ENCODE measurements at places on chromosomes 4 and X. TPM values are rescaled to one million over a fixed set of nuclear protein-coding genes. Genes with fewer than 3 reads are reported as not detected.

- DNase-seq: no peak
- H3K27me3 ChIP-seq: no peaks in the 10 kb centered on the region
- no peak overlapping the region for H3K4me3 ChIP-seq
Measured at GRCh38 chrX:77640702-77641101, 145.3 kb downstream of the ATRX start.

DNA sequence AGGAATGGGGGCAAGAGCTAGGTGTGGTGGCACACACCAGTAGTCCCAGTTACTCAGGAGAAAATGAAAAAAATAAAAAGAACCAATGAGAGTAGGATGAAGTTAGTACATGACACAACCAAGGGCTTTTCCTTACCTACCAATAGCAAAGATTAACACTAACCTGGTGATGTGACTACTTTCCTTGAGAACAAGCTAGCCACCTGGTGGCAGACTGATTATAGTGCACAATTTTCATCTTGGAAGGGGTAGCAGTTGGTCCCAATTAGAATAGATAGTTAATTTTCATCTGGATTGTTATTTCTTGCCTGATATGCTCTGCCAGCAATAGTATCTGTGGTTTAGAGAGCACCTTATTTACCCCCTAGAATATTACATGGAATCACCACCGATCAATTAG lies 1216.8 kb upstream of the PABPC4L start:
- H3K27me3 ChIP-seq: no peaks in the 10 kb centered on the region
- H3K4me1 ChIP-seq: no peaks in the 10 kb centered on the region
- H3K27ac ChIP-seq: no peak overlapping the region
- H3K36me3 ChIP-seq: no peaks in the 10 kb centered on the region
- no peak overlapping the region for H3K4me3 ChIP-seq

Gene CT83
- 30.5 TPM for total RNA-seq

Gene SMIM10L2A
- total RNA-seq: 1.2 TPM

Gene ARAP2
- total RNA-seq: 30.0 TPM

- H3K27me3 ChIP-seq: no peaks in the 10 kb centered on the region
- no peaks in the 10 kb centered on the region for H3K4me1 ChIP-seq
- no peaks in the 10 kb centered on the region for H3K36me3 ChIP-seq
- H3K27ac ChIP-seq: no peak overlapping the region
- H3K4me3 ChIP-seq: no peak overlapping the region
- no peak for DNase-seq
Measured at GRCh38 chr4:107252571-107252970, 216.5 kb upstream of the DKK2 start.

Gene PFKFB1
- total RNA-seq: 0.31 TPM

Gene SLIT2
- 3.8 TPM for total RNA-seq

Gene SOD3
- total RNA-seq: 33.7 TPM

- H3K4me3 ChIP-seq: no peak overlapping the region
- H3K27me3 ChIP-seq: no peaks in the 10 kb centered on the region
- no peaks in the 10 kb centered on the region for H3K4me1 ChIP-seq
- no peaks in the 10 kb centered on the region for H3K36me3 ChIP-seq
- H3K27ac ChIP-seq: no peak overlapping the region
- no peak for DNase-seq
Measured at GRCh38 chrX:30495468-30495867, 82.1 kb downstream of the TASL start.

DNA sequence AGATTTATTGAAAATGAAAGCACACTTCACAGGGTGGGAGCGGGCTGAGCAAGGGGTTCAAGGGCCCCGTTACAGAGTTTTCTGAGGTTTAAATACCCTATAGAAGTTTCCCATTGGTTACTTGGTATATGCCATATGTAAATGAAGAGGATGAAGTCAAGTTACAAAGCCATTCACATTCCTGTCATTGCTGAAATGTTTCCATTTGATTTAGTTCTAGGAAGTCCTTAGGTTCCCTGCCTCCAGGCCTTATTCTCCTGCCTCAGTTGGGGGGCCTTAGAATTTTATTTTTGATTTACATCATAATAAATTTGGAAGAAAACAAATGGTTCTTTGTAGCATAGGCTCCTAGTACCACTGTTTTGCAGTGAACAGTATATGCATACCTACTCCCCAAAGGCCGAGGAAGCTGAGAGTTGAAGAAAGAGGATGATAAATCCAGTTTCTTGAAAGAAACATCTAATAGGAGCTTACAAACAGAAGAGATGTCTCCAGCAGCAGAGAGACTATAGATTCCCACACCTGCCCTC lies 31.8 kb downstream of the SERTM2 start:
- no peak overlapping the region for H3K27ac ChIP-seq
- H3K27me3 ChIP-seq: no peaks in the 10 kb centered on the region
- no peak overlapping the region for H3K4me3 ChIP-seq
- no peaks in the 10 kb centered on the region for H3K36me3 ChIP-seq

DNA sequence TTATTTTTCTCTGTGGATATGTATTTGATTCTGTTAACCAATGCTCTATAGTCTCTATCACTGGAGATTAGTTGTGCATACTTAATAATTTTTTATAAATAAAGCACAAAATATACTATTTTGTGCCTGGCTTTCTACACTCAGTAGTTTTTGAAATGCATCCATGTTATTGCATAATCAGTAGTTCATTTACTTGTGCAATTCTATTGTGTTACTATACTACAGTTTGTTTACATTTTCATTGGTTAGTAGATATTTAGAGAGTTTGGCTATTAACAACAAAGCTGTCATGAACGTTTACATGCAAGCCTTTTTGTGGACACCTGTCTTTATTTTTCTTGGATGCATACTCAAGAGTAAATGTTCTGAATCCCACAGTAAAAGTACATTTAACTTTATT lies 265.0 kb upstream of the FAT4 start:
- no peak overlapping the region for H3K4me3 ChIP-seq
- H3K27ac ChIP-seq: no peak overlapping the region
- no peaks in the 10 kb centered on the region for H3K36me3 ChIP-seq
- H3K4me1 ChIP-seq: no peaks in the 10 kb centered on the region

DNA sequence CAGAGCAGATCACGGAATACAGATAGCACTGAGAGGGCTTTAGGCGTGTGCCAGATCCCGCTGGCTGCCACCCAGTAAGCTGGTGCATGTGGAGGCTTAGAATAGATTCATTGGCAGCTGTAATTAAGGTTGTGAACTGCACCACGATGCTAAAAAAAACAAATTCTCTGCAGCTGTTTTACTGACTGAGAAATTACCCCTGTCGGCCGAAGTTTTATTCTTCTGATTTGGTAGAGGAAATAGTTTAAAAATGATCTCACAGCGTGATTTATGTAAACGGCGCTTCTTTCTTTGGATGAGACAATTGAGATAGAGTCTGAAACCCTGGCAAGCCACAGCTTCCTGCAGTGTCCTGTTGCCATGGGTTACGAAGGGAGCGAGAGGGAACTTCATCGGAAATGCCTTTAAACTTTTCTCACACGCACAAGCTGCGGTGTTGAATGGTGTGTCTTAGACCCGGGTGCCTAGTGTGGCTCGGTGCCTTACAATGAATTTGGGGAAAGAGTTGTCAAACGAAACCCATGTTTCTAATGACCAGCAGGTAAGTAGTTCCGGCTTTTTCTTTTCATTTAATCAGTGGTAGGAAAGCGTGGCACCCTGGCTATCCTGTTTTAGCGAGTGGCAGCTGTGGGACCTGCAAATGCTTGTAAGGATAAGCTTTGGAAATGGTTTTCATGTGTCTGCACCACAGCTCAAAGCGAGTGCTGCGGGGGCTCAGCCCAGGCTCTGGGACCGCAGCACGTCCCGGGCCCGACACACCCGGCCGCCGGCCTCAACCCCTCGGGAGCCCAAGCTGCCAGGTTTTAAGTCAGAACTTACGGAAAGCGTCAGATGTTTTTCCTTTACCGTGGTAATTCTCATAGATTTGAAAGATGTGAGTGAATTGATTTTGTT lies 71.7 kb upstream of the HGFAC start:
- no peak overlapping the region for H3K4me3 ChIP-seq
- no peaks in the 10 kb centered on the region for H3K4me1 ChIP-seq
- H3K27me3 ChIP-seq: no peaks in the 10 kb centered on the region
- no peak overlapping the region for H3K27ac ChIP-seq
- H3K36me3 ChIP-seq: peaks cover 4% of the 10 kb centered on the region

Gene RENBP
- total RNA-seq: 1.6 TPM

Gene ANK2
- 4.1 TPM for total RNA-seq

Gene SSX1
- total RNA-seq: not detected

- no peaks in the 10 kb centered on the region for H3K36me3 ChIP-seq
- no peak for DNase-seq
- H3K4me1 ChIP-seq: peaks cover 23% of the 10 kb centered on the region
Measured at GRCh38 chr4:87941537-87942392, 33.7 kb upstream of the SPP1 start.

Gene UGT2B15
- 0.98 TPM for total RNA-seq

Gene SLC4A4
- total RNA-seq: 14.6 TPM

DNA sequence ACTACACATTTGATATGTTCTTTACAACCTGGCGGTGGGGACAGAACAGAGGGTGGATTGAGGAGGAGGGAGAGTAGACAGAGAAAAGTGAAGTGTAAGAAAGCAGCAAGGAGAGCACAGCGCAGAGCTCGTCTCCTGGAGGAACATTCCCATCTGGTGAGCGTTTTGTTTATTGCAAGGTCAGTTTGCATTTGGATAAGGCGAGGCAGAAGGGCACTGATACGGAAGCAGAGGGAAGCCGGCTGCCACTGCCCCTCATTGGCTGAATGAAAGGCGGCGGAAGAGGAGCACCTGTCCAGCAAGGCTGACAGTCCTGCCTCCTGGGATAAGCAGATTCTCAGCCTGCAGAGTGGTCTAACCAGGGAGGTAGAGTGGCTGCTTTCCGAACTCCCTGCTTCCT lies 83.2 kb downstream of the GPR143 start:
- H3K36me3 ChIP-seq: no peaks in the 10 kb centered on the region
- H3K4me3 ChIP-seq: no peak overlapping the region
- H3K27me3 ChIP-seq: no peaks in the 10 kb centered on the region
- DNase-seq: no peak
- no peak overlapping the region for H3K27ac ChIP-seq

DNA sequence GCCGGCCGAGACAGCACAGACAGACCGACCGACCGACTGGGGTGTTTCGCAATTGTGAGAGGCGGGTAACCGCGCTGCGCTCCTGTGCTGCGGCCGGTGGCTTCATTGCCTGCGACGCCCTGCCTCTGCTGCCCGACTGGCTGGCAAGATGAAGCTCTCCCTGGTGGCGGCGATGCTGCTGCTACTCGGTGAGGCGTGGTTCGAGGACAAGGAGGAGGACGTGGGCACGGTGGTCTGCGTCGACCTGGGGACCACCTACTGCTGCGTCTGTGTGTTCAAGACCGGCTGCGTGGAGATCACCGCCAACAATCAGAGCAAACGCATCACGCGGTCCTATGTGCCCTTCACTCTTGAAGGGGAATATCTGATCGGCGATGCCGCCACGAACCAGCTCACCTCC lies 565.7 kb upstream of the SMIM31 start:
- no peaks in the 10 kb centered on the region for H3K27me3 ChIP-seq
- H3K4me3 ChIP-seq: no peak overlapping the region
- DNase-seq: no peak

- peaks cover 86% of the 10 kb centered on the region for H3K27me3 ChIP-seq
- DNase-seq: peak; percentile 54
- peaks cover 8% of the 10 kb centered on the region for H3K36me3 ChIP-seq
Measured at GRCh38 chrX:71910986-71911730, 513 bp downstream of the NHSL2 start.

- no peaks in the 10 kb centered on the region for H3K27me3 ChIP-seq
- H3K27ac ChIP-seq: no peak overlapping the region
- no peak overlapping the region for H3K4me3 ChIP-seq
- no peaks in the 10 kb centered on the region for H3K36me3 ChIP-seq
Measured at GRCh38 chrX:76279007-76279406, 106.1 kb downstream of the PBDC1 start.

Data from Calu3 (cell line).